ENCODE measurements at places on chromosomes 7 and 10. TPM values are rescaled to one million over a fixed set of nuclear protein-coding genes. Genes with fewer than 3 reads are reported as not detected.
A peak's percentile ranks its signal among the peaks of the same experiment; 100 is the strongest.

PILRA gene
- 2.3 TPM for total RNA-seq

PLXDC2 gene
- total RNA-seq: not detected

DNA sequence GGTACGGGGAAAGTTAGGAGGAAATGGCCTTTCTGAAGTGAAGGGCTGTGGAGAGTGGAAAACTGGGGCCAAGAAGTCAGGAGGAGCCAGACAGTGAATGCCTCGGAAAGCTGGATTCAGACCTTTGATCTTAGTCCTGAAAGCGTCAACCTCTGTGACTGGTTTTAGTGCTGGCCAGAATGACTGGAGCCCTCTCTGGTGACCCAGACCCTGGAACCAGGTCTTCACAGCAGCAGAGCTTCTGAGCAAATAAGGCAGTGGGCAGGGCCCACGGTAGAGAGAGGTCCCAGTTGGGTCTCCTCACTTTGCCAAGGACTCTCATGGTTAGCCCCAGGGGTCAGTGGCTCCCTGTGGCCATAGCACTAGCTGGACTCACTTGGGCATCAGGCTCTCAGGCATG, 157.7 kb upstream of the EEPD1 start:
- H3K4me1 ChIP-seq: no peaks in the 10 kb centered on the region
- no peak overlapping the region for H3K27ac ChIP-seq

DNA sequence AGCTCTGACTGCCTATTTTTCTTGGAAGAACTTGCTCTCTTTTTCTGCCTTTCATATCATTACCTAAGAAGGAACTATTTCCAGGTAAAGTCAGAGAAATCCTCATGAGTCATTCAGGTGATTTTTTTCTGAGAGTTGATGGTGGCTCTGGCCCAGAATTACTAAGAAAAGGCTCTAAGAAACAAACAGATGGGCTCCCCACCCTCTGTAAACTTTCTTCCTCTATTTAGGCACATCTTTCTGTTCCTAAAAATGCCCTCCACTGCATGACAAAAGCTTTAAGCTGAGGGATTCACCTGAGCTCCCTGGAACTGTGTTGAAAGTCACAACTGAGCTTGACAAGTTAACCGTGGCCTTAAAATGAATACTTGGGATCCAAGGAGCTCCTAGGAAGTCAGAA, 1.6 kb downstream of the OLAH start:
- no peak overlapping the region for H3K27ac ChIP-seq
- no peaks in the 10 kb centered on the region for H3K36me3 ChIP-seq
- H3K27me3 ChIP-seq: no peaks in the 10 kb centered on the region

GRCh38 chr10:1895691-1896090, 158.4 kb upstream of the ADARB2 start:
- no peaks in the 10 kb centered on the region for H3K36me3 ChIP-seq
- no peak overlapping the region for H3K27ac ChIP-seq
- no peaks in the 10 kb centered on the region for H3K4me1 ChIP-seq
- H3K4me3 ChIP-seq: no peak overlapping the region
- no peak for DNase-seq

DNA sequence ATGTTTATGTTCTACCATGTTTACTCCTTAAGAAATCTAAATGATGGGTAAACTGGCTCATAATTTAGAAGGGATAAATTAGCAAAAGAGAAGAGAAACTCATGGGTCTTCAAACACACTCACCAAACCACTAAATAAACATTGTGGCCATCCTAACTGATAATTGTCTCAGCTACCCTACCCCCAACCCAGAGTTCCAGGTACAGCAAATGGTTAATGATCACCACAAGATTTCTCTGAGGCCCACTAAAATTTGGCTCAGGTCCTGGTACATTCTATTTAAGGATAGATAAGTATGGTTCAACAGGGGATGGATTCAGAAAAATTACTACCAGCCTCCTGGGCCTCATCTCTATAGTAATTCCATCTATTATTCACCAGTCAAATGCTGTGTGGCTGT, 21.4 kb downstream of the SLC25A13 start:
- no peaks in the 10 kb centered on the region for H3K27me3 ChIP-seq
- DNase-seq: no peak
- peaks cover 26% of the 10 kb centered on the region for H3K4me1 ChIP-seq
- H3K27ac ChIP-seq: peak overlapping the region; percentile 20
- peaks cover 11% of the 10 kb centered on the region for H3K36me3 ChIP-seq

- DNase-seq: no peak
- H3K4me3 ChIP-seq: no peak overlapping the region
- no peaks in the 10 kb centered on the region for H3K27me3 ChIP-seq
- H3K27ac ChIP-seq: no peak overlapping the region
These were observed 19.1 kb upstream of the GJD4 start for GRCh38 chr10:35585903-35586535.

DNA sequence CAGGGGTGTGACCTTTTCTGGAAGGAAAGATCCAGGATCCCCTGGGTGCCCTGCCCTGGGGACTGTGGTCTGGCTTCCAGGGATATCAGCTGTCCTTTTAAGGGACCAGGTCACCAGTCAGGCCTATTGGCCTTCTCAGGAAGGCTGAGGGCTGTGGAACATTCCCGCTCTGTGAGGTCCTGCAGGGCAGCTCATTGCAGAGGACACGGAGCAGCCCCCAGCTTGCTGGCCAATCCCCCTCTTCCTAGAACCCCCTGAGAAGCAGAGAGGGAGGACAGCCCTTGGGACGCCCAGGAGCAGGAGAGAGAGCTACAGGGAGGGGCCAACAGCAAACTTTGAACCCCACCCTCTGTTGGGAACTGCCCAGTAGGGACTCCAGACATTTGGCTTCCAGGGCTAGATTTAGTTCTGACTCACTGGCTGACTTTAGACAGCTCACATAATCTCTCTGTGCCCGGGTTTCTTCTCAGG, 67.9 kb upstream of the COL13A1 start:
- H3K27me3 ChIP-seq: no peaks in the 10 kb centered on the region
- no peak overlapping the region for H3K27ac ChIP-seq
- no peak for DNase-seq
- H3K4me1 ChIP-seq: no peaks in the 10 kb centered on the region
- no peak overlapping the region for H3K4me3 ChIP-seq
- H3K36me3 ChIP-seq: no peaks in the 10 kb centered on the region

DNA sequence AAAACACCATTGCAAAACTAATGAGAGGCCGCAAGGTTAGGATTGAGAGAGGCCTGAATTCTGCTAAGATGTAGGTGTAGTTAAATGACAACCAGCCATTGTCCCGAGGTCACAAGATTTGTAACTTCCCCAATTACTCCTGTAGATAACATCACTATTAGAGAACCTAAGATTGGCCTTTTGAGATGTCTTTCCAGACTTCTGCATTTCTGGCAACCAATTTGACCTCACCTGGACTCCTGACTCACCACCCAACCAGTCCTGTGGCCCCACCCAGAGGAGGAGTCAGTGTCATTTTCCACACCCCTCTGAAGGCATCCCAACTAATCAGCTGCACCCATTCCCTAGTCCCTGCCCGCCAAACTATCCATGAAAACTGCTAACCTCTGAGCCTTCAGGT, 115.7 kb downstream of the PRKAG2 start:
- H3K4me1 ChIP-seq: peaks cover 13% of the 10 kb centered on the region
- H3K27me3 ChIP-seq: no peaks in the 10 kb centered on the region
- no peak overlapping the region for H3K4me3 ChIP-seq
- H3K27ac ChIP-seq: no peak overlapping the region
- no peaks in the 10 kb centered on the region for H3K36me3 ChIP-seq

GRCh38 chr10:61757525-61758397, 95.0 kb downstream of the CABCOCO1 start:
- no peaks in the 10 kb centered on the region for H3K27me3 ChIP-seq
- H3K36me3 ChIP-seq: no peaks in the 10 kb centered on the region
- DNase-seq: no peak
- no peaks in the 10 kb centered on the region for H3K4me1 ChIP-seq

DNA sequence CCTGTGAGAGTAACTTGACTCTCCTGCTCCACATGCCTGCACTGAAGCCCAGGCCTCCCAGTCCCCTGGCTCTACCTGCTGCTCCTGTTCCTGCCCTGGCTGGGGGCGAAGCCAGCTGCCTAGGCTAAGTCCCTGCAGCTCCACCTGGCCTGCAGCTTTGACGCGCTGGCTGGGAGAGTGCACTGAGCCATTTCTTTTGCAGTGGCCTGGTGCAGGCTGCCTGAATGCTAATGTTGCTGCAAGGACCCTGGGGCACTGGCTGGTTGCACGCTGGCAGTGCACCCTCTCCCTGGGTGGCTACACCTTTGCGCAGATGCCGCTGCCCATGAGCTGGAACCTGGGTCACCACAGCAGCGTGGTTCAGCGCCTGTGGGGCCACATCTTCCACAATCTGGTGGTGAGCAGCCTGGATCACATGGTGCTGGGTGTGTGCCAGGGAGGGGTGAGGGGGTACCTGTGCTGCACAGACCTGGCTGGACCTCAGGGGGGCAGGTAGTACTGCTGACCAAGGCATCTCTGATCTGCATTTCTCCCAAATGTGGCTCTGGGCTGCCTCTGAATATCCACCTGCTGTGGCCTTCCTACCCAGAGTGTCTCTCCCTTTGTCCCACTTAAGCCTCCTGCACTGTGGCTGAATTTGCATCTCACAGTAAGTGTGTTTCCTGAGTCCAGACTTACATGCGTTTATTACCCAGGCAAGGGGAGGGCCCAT, 20.0 kb downstream of the IMPDH1 start:
- peak overlapping the region; percentile 82 for H3K27ac ChIP-seq
- H3K36me3 ChIP-seq: no peaks in the 10 kb centered on the region
- peaks cover 52% of the 10 kb centered on the region for H3K4me1 ChIP-seq
- DNase-seq: peak; percentile 76
